ENCODE measurements at places on chromosomes 4 and X.

DNA sequence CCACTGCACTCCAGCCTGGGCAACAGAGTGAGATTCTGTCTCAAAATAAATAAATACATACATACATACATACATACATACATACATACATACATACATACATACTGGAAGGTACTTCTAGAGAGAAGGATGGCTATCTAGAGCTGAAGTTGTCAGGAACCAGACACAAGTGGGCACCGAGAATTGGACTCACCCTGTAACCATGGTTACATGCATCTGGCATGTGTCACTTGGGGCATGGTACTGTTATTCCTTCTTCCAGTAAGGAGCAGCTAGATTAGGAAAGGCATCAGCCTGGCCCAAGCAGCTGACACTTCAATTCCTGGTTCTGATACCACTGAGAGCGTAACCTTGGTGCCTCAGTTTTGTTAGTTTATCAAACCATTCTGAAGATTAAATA is 127.1 kb downstream of the SH3KBP1 start:
- no peak for DNase-seq

DNA sequence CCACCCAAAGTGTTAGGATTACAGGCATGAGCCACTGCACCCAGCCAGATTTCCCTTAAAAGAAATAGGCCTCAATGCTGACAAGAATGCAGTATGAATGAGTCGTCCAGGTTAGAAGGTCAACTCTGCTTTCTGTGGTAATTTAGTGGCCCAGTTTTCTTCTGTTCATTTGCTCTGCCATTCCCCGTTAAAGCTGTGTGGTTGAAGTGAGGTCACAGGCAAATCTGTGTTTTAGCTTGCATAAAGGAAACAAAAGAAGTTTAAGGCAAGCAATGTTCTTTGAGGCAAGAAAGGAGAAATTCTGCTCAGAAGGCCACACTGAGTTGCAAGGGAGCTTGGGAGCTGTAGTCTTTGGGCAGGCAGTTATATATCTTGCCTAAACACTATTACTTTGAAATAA is 176.8 kb downstream of the LARP7 start:
- DNase-seq, result no peak

- no peak for DNase-seq
Observed at GRCh38 chrX:39603230-39603629, 494.5 kb downstream of the BCOR start.

DNA sequence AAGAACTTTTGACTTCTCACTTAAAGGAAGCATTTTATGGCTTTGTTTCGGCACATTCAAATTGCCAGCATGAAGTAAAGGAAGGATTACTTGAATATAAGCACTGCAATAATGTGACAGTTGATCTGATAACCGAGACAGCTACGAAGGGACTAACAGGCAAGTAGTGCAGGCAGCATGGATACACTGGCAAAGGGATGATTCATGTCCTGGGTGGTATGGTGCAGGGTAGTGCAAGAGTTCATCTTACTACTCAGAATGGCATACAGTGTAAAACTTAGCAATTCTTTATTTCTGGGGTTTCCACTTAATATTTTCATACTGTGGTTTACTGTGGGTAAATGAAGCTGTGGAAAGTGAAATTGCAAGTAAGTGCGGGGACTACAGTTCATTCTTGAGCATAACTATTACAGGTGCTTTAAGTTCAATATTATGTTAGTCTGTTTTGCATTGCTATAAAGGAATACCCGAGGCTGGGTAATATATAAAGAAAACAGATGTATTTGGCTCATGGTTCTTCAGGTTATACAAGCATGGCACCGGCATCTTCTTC is 611.8 kb downstream of the SPOCK3 start:
- no peak for DNase-seq

DNA sequence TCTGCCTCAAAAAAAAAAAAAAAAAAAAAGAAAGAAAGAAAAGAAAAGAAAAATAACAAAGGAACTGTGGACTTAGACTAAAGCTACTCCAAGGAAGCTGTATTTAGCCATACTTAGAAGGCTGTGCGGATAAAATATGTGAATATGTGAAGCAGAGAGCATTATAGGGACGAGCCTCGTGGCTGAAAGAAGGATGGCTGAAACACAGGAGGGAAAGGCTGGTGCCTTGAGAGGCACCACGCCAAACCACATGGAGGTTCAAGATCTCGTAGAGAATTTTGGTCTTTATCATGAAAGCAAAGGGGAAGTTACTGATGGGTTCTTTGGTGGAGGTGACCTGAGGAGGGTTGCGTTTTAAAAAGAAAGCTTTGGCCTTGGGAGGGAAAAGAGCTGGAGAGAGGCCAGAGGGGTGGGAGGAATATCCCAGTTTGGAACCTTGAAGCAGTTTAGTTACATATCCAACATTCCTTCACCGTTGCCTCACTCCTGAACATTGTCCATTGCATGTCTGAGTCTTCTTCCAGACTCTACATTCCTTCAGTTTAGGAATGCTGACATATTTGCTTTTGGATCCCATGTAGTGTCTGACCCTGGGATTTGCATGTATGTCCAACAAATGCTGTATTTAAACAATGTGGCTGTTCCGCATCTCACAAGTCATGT is 82.5 kb downstream of the CPE start:
- no peak for DNase-seq

GRCh38 chr4:163317110-163317509 is 15.3 kb downstream of the NPY1R start:
- no peak for DNase-seq

DNA sequence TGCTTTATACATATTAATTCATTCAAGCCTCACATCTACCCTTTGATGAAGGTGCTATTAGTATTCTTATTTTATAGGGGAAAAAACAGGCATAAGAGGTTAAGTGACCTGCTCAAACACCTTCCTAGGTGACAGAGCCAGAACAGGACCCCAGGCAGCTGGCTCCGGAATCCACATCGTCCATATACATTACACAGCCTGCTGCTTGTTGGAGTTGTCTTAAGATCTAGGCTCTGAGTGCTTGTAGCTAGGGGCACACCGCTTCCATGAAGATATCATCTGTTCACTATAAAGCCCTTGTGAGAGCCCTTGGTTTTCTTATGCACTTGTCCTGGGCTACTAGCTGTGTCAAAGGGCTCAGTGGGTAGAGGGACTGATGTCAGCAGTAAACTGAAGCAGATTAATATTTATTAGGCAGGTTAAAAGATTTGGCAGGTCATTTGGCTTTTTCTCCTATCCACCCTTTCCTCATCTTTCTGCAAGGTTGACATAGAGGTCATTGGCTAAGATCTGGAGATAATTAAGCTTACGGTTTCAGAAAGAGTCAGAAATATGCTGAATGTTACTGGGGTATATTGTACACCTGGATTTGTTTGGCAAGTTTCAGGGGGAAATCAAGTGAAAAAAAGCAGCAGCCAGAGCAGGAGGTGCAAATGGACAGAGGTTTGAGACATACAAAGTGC is 195.4 kb downstream of the SOWAHB start:
- no peak for DNase-seq

GRCh38 chr4:140736669-140737343 is 19.4 kb downstream of the TBC1D9 start:
- no peak for DNase-seq

- no peak for DNase-seq
Observed at GRCh38 chr4:45477311-45477733, 646.5 kb downstream of the GABRG1 start.

GRCh38 chrX:151977009-151977408 is 2.5 kb upstream of the GABRE start:
- no peak for DNase-seq

- no peak for DNase-seq
Observed at GRCh38 chr4:118877797-118878196, 10.9 kb upstream of the SYNPO2 start.

DNA sequence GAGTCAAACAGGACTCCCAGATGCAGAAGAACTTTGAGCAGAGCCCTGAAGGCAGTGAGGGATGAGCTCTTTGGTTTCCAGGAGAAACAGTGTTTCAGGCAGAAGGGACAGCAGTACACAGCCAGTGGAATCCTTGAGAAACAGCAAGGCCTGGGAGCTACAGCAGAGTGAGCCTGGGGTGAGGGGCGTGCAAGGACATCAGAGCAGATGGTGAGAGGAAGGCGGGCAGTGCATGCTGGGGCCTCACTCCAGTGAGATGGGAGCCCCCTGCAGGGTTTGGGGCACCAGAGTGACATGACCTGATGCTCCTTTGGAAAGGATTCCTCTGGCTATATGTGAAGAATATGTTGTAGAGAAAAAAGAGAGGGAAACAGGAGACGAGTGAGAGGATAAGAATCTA is 98.1 kb upstream of the EGFL6 start:
- DNase-seq, result no peak

GRCh38 chr4:16155528-16156169 is 70.6 kb downstream of the TAPT1 start:
- no peak for DNase-seq

- DNase-seq, result no peak
Observed at GRCh38 chrX:134880866-134881265, 109.9 kb upstream of the SMIM10 start.

DNA sequence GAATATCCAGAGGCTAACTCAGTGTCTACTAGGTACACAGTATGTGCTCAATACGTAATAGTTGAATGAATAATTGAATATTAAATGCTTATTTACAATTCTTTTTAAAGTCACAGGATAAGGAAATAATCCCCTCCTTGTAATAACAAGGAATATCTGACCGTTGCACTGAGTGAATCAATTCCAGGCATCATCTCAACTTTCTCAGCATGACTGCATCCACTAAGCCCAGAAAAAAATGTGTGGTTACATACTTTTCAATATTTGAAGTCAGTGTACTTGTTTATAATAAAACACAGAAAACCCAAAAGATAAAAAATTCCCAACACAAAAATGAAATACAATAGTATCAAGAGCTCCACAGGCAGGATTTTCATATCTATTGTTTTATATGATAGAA is 105.4 kb downstream of the TMEM144 start:
- no peak for DNase-seq

DNA sequence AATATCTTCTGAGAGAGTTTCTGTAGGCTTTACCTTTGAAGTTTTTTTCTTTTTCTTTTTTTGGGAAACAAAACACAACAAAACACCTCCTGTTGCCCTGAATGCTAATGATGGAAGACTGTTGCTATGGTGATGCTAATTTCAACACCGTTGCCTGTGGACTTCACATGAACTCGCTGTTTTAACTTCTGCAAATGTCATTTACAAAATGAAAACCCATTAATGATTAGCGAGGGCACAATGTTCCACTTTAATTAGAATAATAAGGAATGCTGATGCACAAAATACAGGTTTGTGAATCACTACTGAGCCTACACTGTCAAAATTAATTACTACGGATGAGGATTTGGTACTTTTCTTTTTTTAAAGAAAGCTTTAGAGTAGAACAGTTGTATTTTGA is 227.1 kb upstream of the FTHL17 start:
- DNase-seq, result no peak

DNA sequence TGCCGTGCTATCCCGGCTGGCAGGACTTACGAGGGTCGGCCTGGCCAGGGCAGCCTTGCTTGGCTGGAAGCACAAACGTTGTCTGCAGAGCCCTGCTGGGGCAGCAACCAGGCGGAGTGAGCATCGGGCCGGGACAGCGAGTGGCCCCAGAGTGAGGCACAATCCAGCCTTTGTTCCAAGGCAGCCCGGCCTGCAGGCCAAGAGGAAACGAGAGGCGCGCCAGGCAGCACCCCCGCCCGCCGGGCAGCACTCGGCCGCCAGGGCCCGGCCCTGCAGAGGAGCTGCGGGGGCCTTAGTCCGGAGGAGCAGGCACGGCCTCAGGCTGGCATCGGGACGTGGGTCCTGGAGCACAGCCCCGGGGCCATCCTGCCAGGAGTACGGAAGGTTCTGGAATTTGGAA is 24.1 kb downstream of the FGFRL1 start:
- no peak for DNase-seq

DNA sequence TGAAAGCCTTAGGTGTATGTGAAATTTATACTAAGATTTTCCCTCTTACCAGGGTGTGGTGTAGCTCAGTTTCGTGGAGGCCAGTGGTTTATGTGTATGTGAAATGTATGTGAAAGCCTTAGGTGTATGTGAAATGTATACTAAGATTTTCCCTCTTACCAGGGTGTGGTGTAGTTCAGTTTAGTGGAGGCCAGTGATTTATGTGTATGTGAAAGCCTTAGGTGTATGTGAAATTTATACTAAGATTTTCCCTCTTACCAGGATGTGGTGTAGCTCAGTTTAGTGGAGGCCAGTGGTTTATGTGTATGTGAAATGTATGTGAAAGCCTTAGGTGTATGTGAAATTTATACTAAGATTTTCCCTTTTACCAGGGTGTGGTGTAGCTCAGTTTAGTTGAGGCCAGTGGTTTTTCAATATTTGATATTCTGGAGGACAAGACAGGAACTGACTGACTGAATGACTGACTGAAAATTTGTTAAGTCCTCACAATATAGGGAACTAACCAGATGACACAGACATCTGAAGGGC is 143.7 kb downstream of the NEXMIF start:
- DNase-seq, result no peak

DNA sequence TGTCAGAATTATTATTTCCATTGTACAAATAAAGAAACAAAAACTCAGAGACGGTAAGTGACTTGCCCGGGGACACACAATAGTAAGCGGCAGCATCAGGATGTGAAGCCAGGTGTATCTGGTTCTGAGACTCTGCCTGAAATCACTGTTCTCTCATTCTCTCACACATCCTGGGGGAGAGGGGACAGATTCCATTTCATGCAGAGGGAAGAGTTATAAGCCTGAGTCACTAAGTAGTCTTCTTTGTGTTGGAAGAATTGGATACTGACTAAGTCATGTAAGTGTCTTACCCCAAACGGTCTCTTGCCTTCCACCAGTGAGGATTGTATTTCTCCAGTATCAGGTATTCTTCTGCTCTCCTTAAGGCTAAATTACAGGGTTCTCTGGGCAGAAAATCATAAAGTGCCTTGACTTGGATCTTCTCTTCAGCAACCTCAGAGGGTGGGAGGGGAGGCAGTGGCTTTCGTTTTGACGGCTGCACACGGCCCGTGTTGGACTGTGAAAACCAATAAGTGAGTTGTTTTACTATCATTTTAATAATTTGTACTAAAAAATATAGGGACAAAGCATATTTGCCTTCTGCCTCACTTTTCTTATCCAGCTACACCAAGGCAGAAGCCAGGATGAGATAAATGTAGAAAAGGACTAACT is 21.9 kb downstream of the TXK start:
- no peak for DNase-seq

DNA sequence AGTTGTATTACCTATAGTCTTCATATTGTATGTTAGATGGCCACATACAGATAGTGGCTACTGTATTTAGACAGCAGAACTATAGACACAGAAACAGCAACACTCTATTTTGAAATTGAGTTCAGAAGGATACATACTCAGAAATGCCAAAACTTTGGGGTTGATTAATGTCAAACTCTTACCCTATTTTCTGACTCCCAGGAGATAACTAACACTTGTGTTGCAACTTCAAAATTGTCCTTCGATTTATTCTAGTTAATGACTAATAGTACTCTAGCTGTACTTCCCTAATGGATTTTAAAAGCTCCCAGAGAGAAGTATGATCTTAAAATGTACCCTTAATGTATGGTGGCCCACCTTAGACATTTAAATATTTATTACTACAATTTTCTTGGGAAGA is 229.9 kb upstream of the UGT8 start:
- no peak for DNase-seq

DNA sequence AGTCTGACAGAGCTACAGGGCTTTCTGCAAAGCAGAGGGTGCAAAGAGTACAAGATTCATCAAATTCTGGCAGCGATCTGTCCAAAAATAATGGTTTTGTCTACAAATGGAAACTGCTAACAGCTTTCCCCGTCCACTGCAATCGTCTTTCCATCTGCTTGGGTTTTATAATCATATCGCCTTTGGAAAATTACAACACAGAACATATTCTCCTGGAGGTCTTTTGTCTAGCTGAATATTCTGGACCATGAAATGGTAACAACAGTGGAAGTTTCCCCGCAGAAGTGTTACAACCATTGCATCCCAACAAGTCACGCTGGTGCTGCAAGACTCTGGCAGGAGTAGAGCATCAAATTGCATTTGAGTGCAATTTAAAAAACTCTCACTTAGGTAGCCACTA is 101.2 kb upstream of the BOD1L1 start:
- DNase-seq, result no peak
